Hypothalamus (tissue), 51 donors: ENCODE measurements at places on chromosomes 3 and 15.

DNA sequence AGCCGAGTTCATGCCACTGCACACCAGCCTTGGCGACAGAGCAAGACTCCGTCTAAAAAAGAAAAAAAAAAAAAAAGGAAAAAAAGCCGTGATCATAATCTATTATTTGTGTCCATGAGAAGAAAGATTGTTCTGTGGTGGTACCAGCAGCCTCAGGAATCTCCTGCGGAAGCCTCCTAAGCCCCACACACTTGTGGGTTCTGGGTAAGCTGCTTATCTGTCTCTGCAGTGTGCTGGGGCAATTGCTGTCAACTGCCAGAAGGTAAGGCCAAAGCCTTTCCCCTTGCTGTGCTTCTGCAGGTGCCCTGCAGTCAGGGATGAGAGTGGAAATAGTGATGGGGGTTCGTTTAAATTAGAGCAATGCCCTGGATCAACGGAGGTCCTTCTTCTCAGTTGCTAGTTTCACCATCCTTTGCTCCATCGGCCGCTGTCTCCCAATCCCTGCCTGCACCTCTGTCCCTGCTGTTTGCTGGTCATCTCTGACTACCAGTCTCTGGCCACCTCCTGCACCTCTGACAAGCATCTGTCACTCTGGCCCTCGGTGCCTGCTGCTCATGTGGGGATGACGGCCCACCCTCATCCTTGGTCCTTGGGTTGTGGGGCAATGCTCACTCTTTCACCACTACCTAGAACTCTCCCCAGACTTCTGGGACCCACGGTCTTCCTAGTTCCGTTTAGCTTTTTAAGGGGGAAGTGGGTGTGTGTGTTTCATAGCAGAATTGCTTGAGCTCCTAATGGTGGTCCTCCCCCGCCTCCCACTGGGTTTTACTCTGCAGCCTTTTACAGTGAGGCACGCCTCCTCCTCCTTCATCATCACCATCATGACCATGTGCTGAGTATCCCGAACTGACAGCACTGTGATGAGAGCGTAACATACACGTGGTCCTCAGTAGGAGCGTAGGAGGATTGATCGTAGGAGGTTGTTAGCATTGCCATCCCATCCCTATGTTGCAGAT, 25.5 kb downstream of the CHRD start:
- no peak for DNase-seq

GRCh38 chr3:71710906-71711494, 14.2 kb downstream of the EIF4E3 start:
- no peak for DNase-seq

DNA sequence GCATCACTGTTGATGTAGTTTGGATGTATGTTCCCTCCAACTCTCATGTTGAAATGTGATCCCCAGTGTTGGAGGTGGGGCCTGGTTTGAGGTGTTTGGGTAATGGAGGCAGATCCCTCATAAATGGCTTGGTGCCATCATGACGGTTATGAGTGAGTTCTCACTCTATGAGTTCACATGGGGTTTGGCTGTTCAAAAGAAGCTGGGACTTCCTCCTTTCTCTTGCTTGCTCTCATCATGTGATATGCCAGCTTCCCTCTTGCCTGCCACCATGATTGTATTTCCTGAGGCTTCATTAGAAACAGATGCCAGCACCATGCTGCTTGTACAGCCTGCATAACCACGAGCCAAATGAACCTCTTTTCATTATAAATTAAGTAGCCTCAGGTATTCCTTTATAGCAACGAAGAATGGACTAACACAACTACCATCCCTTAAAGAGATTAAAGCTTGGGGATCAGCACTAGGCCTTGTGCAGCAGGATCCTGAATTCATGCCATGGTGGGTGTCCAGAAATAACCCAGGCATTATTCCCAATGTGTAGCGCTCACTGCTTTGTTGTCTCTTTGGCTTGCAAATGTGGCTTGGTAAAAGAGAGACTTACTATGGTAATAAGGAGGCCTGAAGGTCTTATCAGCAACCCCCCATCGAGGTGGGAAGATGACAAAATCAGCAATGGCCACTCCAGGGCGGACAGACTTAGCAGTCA, 41.9 kb downstream of the NDUFB4 start:
- no peak for DNase-seq

GRCh38 chr3:140219291-140219690, 284.3 kb downstream of the CLSTN2 start:
- no peak for DNase-seq

DNA sequence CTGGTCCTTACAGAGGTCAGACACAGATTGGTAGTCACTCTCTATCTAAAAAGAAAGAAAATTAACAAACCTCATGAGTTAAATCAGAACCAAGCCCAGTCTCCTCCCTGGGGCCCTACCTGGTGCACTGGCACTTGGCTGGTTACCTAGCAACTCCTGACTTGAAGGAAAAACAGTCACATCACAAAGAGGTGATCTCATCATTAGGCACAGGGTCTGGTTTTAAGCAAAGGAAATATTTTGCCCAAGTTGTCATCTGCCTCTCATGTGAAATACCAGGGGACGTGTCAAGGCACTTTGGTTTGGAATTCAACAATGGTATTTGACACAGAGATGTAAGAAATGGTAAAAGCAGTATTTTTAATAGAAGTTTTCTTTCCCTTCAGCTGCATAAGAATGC, 47.7 kb upstream of the FMN1 start:
- no peak for DNase-seq

DNA sequence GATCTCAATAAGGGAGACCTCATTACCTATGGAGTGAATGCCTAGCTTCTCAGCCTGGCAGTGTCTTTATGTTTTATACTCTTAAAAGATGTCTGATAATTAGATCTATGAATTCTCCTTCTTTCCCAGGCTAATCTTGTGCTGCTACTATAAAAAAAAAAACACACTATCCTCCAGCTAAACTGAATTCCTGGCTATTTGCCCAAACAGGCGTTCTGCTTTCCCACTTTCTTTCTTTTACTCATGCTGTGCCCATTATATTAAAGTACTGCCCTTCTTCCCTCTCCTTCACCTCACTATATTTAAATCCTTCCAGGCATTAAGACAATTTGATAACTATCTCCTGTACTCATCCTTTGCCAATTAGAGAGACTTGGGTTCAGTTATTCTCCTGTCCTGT, 1134.9 kb downstream of the ROBO2 start:
- no peak for DNase-seq

DNA sequence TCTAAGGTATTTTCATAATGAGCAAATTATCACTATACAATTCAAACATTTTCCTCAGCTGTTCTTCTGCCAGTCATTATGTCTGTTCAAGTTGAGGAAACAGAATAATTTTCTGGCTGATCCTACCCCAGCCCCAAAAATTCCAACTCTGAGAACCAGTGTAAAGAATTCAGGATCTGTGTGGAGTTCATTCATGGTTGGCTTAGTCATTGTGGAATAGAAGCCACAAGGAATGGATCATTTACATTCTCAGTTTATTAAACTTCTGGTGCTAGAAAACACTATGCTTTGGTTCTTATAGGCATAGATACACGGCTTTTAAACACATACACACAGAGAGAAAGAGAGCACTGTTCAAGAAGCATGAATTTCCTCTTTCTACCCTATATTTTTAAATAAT, 134.6 kb downstream of the CMSS1 start:
- DNase-seq: no peak

- no peak for DNase-seq
These were observed 1.9 kb downstream of the PCLAF start for GRCh38 chr15:64379216-64379960.

GRCh38 chr3:3699816-3700633, 99.2 kb upstream of the LRRN1 start:
- DNase-seq: no peak

DNA sequence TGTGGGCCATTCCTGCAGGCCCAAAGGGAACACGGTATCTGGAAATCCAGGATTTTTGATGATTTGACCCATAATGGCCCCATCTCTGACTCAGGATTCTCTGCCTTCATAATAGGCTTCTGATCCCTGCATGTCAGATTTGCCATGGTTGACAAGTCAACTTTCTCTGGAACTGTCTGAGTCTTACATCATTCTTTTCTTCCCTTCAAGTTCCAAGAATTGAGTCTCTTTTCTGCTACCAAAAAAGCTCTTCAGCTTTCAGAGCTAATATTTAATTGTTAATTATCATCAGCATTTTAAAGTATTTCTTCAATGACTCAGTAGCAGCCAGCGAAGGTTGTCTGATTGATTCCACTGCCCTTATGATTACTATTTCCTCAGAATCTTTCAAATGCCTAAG, 244.4 kb upstream of the COL8A1 start:
- no peak for DNase-seq
